CD4-positive, alpha-beta memory T cell (primary cell): ENCODE measurements at places on chromosomes 3 and 15. TPM values are rescaled to one million over a fixed set of nuclear protein-coding genes. Genes with fewer than 3 reads are reported as not detected.

ANKRD34C gene
- polyA plus RNA-seq: not detected

PTPN9 gene
- polyA plus RNA-seq: 31.7 TPM

PFN2 gene
- polyA plus RNA-seq: 16.9 TPM

SV2B gene
- polyA plus RNA-seq: not detected

LRRN1 gene
- polyA plus RNA-seq: not detected

GPR27 gene
- polyA plus RNA-seq: 0.79 TPM

ALDH1A3 gene
- not detected for polyA plus RNA-seq

RAD51 gene
- polyA plus RNA-seq: 0.21 TPM

ANKDD1A gene
- 1.7 TPM for polyA plus RNA-seq

TRH gene
- not detected for polyA plus RNA-seq

DNA sequence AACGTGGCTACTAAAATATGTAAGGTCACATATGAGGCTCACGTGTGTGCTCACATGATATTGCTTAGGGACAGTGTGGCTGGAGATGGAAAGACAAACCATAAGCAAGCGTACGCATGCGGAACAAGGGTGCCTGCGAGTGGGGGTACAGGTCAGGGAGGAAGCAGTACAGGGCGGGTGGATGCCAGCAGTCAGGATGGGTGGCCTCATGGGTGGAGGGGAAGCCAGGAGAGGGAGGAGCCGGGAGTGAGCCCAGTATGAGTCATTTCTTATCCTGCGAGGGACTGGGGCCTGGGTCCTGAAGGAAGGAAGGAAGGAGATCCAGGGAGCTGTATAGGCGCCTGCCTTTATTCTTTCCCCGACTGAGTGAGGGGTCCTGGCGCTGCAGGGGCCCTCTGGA lies 42.0 kb upstream of the CGNL1 start:
- DNase-seq: no peak

DNA sequence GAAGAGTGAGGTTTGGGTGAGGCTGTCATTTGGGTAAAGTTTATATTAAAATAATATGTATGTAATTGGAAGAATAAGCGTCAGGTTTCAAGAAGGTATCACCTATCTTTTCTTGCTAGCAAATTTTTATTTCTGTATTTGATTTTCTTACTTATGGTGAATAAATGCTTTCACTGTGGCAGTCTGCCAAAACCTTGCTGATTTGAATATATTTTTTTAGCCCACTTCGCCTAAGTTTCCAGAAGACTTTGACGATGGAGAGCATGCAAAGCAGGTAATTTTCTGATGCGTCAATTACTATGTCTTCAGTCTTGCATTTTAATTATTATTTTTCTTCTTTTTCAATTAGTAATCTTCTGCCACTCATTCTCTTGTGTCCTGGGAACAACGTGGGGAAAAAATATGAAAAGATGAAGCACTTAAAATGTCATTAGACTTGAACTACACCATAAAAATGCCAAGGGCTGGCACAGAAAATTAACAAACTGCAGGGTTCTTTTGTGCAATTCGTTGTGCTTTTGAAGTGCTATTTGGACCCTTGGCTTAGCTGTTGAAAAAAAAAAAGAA lies 40.4 kb downstream of the SRP14 start:
- DNase-seq: no peak

DNA sequence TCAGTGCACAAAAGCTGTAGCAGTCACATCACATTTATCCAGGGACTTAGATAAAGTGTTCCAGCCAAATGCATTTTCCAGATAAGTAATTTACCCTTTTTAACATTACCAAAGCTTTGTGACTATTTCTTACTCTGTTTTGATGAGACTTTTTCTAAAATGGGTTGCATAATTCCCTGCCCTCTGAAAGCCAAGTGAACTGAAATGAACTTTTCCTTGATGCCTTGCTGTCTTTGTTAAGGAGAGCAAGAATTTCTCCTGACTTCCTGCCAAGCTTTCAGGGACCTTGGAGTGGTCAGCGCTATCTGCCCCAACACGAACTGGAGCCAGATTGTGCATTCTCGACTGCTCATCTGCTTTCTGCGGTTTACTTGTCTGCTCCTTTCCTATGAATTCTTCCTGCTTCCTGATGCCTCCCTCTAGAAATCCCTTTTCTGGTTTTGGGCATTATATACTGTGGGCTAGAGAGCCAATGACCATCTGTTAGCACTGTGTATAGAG lies 34.8 kb downstream of the EIF4E3 start:
- DNase-seq: no peak

DNA sequence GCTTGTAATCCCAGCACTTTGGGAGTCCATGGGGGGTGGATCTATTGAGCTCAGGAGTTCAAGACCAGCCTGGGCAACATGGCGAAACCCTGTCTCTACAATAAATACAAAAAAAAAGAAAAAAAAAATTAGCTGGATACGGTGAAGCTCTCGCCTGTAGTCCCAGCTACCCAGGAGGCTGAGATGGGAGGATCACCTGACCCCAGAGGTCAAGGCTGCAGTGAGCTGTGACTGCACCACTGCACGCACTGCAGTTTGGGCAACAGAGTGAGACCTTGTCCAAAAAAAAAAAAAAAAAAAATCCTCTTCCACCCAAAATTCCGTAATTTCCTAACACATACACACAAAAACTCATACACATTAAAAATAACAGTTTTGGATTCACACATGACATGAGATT lies 2.2 kb downstream of the ANO10 start:
- DNase-seq: no peak

DNA sequence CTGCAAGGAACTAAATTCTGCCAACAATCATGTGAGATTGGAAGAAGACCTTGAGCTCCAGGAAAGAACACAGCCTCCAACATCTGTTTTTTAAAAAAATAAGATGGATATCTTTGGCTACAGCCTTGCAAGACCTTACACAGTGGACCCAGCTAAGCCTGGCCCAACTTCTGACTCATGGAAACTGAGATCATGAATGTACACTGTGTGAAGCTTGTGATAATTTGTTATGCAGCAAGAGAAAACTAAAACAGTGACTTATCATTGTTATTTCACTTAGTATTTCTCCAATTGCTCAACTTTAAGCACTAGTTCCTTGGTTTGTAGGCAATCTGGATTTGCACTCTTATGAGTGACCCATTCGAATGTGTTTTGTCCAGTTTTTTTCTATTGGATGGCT lies 29.3 kb downstream of the SHQ1 start:
- DNase-seq: no peak

GRCh38 chr3:120780977-120781376 lies 38.4 kb downstream of the GTF2E1 start:
- DNase-seq: no peak

DNA sequence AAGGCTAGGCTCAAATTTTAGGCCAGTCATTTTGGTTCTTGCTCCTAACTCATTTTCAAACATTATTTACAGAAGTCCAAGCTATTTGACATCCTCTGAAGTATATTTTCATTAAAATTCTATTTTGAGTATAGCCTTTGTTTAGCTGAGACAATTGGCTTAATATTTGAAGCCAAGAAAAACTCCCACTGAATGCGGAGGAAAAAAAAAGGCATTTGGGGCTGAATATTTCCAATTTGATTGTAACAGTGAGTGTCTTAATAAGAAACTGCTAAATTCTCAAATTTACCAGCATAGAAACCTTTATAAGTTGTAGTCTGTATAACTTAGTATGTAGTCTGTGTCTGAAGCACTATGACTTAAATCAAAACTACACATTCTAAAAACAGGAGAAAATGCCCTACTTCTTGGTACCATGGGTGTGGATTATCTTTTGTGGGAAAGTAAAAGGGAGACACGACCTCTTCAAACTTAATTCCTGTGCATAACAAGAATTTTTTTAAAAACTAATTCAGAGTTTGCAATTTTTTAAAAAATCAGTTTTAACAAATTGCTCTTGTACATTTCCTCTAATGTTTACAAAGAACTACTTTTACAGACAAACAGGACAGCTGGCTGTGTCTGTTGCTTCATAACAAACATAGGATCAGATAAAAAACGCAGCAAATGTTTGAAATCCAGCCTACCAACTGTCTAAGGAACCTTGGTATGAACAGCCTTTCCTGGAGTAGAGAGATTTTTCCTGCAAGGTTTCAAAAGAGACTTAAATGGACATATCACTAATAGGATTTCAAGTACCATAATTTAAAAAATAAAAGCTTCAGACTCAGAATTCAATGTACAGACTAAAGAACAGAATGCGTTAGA lies 52.7 kb upstream of the LMOD3 start:
- no peak for DNase-seq

GRCh38 chr3:43515970-43516635 lies 105.7 kb downstream of the ANO10 start:
- no peak for DNase-seq

- DNase-seq: no peak
Measured at GRCh38 chr3:11509173-11510000, 134.3 kb downstream of the VGLL4 start.

DNA sequence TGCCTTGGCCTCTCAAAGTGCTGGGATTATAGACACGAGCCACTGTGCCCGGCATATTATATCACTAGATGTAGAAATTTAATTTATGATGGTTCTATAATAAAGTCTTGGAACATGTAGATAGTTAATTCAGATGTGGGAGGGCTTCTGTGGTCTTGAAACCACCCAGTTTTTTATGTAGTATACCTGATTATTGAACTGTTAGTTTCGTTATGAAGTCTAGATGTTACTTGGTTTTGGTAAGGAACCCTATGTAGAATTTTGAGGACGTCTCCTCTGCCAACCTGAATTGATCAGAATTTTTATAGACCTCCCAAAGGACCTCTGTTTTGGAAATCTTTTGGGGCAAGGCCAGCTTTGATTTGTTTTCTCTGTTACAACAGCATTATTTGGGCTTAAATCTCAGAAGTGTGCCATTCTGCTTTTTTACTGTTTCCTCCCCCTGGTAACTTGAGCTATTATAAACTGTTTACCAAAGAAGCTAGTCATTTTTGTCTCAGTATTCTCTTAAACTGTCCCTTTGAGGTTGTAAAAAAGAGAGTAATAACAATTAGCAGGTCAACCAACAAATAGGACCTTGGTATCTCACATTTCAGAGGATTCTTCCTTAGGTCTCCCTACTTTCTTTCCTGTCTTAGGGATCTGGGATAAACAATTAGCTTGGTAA lies 20.8 kb downstream of the AKAP13 start:
- DNase-seq: no peak

DNA sequence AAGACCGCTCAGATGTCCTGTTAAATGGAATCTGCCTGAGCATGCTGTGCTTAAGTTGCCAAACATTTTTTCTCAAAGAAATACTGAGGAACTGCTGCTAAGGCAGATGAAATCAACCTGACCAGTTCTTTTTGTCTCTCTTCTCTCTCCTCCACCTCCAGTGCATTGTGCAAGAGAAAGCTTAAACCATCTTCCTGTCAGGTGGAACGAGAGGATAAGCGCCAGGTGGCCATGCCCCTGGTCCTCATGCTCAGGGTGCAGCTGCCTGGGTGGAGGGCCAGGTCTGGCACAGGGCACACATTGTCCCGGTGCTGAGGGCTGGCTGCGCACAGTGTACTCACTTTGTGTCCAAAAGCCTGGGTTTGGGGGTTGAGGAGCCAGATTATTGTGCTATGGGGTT lies 176.2 kb upstream of the TP63 start:
- no peak for DNase-seq

- DNase-seq: no peak
Measured at GRCh38 chr15:61521953-61522352, 292.9 kb upstream of the RORA start.

- DNase-seq: no peak
Measured at GRCh38 chr15:90895571-90896117, 7.5 kb upstream of the MAN2A2 start.

GRCh38 chr3:143991713-143992112 lies 20.1 kb downstream of the DIPK2A start:
- no peak for DNase-seq

DNA sequence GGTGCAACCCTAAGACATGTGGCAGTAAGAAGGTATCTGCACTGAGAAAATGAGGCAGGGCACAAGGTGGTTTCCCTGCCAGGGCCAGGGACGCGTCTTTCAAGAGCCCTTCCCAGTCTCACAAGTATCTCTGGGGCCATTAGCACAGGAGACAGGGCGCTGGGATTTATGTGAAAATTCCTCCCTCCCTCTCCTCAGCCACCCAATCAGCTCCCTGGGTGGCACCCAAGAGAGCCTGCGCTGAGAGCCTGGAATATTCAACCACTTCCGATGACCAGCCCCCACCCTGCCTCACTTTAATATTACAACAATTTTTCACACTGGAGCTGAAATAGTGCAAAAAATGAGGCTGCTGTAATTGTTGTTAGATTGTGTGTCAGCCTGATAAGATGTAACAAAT lies 26.1 kb downstream of the SEC61A1 start:
- DNase-seq: no peak

GRCh38 chr3:177201700-177202397 lies 4.6 kb upstream of the TBL1XR1 start:
- peak; percentile 71 for DNase-seq

DNA sequence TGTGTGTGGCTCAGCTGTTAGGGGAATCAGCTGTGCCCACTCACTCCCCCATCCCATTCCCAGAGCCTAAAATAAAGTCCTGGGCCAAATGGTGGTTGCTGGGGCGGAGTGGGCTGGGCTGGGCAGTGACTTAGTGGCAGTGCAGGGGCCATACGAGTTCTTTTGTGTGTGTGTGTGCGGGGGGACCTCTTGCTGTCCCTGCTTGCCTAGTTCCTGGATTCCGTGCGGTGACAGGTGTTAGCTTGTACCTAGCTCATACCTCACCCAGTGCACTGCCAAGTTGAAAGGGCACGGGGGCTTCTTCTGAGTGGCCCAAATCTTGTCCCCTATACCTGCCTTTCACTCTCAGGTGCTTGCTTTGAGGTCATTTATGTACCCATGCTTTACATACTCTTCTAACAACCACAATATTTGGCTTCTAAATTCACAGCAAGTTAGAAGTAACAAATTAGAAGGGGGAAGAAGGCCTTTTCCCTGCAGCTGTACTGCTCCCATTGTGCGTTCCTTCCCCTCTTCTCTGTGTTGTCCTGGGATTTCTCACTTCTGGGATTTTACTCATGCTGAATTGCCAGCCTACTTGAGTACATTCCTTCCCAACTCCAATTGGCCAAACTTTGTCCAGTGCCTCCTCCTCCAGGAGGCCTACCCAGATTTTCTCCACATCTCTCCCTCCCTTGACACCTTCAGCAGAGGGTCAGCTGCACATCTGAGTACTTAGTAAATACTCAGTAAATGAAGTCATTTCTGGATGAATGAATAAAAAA lies 66.3 kb upstream of the POLG start:
- no peak for DNase-seq

DNA sequence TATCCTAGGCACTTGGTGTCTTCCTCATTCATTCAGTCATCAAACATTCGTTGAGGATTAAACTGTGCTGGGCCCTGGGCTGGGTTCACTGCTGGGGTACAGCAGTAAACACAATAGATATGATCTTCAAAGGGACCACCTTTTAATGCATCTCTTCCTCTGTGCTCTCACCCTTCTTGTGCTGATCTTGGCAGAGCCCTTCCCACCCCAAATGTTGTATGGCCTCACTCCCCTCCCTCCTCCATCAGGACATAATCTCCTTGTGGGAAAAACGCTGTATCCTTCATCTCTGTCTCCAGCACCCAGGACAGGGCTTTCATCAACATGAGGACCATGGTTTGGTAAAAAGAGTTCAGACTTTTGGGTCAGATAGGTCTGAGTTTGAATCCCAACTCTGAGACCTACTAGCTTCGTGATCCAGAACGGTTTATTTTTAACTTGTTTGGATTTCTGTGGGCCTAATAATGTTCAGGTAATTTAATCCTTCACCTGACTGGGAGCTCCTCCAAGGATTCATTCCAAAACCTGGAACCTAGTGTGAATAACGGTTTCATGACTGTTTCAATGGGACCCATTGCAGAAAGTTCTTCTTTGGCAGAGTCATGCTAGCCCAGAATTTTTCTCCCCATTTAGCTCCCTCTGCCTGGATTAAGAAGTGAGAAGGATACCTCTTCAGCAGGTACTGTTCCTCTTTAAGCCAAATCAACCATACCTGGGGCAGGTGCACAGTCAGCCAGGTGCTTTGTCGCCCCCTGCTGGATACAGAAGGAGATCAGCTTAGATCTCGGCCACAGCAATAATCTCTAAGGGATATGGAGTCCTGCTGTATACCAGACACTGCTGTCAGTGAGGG lies 5.2 kb upstream of the WNT7A start:
- peak; percentile 78 for DNase-seq
